ENCODE measurements at places on chromosomes 2 and 18.

DNA sequence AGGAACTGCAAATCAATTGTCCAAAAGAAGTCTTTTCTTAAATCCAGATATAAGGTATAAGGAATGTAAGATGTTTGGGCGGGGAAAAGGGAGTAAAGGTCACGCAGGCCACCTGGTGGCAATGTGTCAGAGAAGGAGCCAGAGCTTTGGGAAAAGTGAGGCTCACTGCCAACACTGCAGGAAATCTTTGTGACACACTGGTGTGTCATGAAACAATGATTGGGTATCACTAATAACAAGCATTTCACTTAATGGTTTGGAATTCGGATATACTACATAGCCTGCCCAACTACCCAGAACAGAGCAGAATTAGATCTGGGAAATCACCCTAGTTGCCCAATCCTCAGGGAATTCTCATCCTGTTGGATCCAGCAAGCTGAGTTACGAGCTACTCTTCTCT lies 61.0 kb downstream of the RBMS1 start:
- DNase-seq = no peak

DNA sequence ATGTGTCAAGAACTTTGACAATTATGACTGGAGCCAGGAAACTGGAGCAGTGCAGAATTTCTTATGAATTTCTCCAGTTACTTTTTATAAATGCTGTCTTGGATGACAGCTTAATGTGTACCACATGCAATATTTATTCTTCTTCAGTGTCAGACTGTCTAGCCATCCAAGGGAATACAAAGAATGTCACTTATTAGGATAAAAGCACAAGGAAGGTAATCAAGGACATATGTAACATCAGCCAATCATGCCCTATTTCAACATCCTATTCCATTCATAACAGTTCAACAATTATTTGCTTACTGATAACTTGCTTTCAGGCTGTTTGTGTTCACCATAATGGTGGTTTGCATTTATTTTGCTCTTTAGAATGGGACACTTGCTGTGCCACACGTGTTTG lies 139.8 kb downstream of the OLA1 start:
- no peak for DNase-seq

DNA sequence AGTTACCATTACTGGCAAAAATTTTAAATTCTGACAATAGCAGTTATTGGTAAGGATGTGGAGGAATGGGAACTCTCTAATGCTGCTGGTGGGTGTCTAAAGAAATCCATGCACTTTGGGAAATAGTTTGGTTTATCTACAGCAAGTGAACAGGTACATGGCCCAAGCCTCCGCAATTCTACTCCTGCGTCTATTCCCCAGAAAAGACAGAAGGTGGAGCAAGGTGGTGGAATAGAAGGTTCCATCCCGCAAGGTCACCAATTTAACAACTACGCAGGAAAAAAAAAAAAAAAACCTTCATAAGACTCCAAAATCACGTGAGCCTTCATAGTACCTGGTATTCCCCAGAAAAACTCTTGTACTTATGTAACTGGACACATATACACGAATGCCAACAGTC lies 6.5 kb downstream of the CFAP65 start:
- DNase-seq = no peak

DNA sequence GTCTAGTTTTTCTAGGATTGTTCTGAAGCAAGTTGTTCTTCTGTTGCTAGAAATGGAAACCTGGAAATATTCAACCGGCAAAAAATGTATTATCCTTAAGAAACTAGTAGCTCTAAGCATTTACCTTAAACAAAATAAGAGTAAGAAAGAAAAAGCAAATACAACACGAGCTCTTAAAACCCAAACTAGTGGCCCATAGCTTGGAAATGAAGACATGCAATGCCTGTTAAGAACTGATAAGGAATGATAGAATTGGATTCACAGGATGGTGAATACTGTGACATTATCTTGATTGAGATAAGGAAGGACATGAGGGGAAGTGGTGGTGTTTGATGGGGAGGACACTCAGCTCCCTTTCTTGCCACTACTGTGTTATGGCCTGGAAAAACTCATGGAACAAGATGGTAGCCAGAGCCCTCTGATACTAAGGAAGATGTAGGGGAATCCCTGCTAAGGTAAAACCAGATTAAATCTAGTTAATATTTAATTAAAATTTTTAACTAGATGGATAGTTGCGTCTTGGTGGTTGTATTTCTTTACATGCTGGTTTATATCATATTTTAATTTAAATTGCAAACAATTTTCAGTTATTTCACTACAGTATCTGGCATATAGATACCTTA lies 193.8 kb downstream of the LPIN1 start:
- no peak for DNase-seq

GRCh38 chr2:240162939-240163714 lies 22.7 kb upstream of the OTOS start:
- no peak for DNase-seq

- DNase-seq = no peak
Observed at GRCh38 chr2:47041063-47041462, 114.0 kb downstream of the STPG4 start.

GRCh38 chr18:35852786-35853185 lies 119.7 kb upstream of the RMP24 start:
- no peak for DNase-seq

DNA sequence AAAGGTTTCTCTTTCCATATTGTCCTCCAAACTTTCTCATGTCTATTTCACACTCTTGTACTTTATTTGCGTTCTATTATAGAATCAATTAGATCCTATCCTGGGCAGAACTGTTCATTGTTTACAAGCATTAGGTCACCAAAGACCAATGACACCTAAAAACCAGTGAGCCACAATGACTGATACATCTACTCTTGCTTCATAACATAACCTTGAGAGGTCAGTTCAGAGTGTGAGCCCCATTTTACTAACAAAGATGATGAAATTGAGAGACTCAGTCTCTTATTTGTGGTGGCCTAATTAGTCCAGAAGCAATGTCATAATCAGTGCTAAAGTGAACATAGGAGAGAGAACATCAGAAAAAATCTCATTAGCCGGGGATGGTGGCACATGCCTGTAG lies 248.9 kb upstream of the RBBP8 start:
- no peak for DNase-seq

- no peak for DNase-seq
Observed at GRCh38 chr2:240436683-240437550, 1.5 kb downstream of the GPC1 start.

DNA sequence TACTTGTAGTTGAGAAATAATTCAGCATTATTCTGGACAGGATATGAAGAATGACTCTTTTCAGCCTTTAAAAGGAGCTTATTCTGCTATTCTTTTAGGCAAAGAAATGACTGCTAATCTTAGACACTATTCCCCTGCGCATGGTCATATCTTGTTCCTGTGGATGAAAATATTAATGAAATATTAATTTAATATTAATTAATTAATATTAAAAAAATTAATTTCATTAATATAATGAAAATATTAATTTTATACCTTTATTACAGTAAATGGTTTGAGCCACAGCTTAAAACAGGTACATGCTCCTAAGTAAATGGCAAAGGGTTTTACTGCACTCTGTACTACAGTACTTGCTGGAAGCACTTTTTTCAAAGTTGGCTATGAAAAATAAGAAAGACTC lies 890.1 kb upstream of the PIK3C3 start:
- DNase-seq = no peak

GRCh38 chr2:101855776-101856175 lies 136.0 kb upstream of the IL1R2 start:
- DNase-seq = no peak

DNA sequence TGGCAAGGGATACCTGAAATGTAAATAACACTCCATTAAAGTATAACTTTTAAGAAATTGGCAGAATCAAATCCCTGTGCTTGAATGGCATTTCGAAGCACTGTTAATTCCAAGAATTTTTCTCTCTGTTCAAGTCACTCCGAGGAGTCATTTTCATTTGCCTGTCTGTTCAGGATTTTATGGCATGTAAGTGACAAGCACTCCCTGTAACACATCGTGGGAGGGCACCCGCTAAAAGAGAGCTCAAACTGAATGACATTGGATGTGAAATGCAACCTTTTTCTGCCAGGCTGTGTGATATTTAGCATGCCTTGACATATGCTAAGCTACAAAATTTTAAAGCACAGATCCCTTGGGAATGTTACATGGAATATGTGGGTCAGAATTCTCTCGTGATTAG lies 339.6 kb downstream of the LRRTM1 start:
- DNase-seq = no peak

- DNase-seq = no peak
Observed at GRCh38 chr2:201432038-201432620, 19.1 kb downstream of the TRAK2 start.

GRCh38 chr2:52629944-52630343 lies 1137.7 kb upstream of the CHAC2 start:
- DNase-seq = no peak

- no peak for DNase-seq
Observed at GRCh38 chr18:58024139-58024538, 19.9 kb upstream of the NEDD4L start.

GRCh38 chr2:149006883-149007543 lies 31.5 kb upstream of the LYPD6B start:
- DNase-seq = no peak

DNA sequence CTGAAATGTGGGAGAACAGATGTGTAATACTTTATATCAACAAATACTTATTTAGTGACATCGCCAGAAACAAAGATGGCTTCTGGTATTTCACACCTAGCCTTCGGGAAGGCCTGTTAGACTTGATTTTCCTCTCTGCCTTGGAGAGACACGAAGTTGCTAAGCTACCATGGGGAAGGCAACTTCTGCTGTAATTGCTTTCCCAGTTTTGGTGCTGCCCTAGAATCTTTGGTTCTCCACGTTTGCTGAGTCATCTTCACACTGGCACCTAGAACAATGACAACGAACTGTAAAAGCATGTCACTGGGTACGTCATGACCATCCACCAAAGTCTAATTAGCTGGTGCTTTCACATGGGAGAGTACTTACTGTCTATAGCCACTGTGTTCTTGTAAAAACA lies 58.7 kb upstream of the ACTR3 start:
- no peak for DNase-seq

GRCh38 chr2:146777181-146777580 lies 1067.6 kb upstream of the ACVR2A start:
- no peak for DNase-seq

DNA sequence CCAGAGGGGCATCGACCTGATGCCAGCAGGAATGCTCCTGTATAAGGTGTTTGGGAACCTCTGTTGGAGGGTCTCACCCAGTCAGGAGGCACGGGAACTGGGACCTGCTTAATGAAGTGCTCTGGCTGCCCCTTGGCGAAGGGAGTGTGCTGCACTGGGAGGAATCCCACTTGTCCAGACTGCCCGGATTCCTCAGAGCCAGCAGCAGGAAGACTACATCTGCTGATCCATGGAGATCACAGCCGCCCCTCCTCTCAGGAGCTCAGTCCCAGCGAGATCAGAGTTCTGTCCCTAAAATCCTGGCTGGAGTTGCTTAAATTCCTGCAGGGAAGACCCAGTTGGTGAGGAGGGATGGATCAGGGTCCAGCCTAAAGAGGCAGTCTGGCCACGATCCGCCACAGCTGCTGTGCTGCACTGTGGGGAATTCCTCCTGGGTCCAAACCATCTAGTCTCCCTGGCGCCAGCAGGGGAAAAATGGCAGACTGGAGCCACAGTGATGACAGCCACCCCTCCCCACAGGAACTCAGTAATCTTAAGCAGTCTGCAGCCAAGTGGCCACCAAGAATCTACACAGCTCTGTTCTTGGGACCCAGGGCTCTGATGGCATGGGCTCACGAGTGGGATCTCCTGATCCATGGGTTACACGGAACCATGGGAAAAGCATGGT lies 76.5 kb upstream of the NRP2 start:
- DNase-seq = no peak

DNA sequence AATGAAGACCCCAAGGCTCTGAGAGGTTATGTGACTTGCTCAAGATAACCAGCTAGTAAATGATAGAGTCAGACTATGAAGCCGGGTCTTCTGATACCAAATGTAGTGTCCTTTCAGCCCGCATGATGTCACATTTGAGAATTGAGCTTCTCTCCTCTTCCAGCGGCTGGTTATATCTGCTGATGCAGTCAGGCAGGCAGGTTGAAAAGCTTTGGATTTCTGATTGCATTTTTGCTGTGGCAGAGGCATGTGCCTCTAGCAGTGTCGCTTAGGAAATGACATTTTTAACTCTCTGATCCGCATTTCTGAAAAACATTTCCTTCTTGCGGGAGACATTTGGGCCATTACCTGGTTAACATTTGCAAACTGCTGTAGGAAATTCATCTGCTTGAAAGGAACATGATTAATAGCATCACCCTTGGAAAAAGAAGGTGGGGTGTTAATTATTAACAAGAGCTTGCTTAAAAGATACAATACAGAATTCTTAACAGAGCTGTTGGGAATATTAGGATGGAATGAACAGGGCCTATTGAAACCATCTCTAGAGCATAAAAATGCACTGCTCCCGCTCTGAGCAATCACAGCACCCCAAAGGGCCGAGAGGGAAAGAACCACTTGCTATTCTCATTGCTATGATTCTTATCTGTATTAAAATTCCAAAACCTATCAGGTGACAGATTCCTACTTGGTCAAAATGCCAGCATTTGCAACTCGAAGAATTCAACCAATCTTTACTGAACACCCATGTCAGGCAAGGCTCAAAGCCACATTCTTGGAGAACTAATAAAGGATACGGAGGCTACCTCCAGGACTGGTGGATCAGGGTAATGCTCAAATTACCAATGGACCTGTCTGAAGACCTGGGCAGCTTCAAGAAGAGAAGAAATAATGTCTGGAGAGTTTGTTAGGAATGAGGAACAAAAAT lies 25.9 kb downstream of the MRO start:
- no peak for DNase-seq

DNA sequence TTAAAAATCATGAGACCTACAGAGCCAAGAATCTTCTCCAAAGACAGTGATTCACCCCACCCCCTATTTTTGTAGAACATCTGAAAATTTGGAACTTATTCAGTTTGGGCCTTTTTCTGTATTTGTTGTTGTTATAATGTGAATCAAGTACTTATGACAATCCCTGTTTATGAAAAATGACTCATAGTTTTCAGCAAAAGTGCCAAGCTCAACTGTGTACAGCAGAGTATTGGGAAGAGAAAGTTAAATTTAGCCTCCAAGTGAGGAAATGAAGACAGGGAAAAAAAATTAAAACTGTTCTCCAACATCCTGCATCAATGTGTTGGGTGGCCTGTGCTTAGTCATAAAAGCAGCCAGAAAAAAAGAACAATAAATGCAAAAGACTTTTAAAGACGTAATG lies 46.2 kb downstream of the LRATD1 start:
- no peak for DNase-seq

DNA sequence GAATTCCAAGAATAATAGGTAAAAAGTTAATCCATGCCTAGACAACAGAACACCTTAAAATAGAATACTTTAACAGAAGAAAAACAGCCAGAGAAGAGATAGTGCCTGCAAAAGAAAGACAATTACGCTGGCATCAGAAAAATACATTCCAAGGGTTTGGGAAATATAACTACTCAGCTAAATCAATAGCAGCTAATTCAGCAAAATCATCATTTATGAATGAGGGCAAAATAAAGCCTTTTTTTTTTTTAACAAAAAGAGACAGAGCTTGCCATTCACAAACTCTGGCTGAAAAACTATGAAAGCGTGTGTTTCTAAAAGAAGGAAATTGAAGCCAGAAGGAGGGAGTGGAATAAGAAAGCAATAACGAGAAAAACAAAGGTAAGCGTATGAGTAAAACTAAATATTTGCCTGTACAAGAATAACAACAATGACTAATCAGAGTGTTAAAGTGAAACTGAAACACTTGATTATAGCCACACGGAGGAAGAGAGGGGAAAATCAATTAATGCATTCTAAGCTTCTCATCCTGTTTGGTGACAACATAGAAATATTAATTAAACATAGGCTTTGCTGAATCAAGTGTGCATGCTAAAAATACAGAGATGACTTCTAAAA lies 90.2 kb downstream of the EHD3 start:
- no peak for DNase-seq

GRCh38 chr2:223383315-223383714 lies 218.8 kb downstream of the SCG2 start:
- DNase-seq = no peak

GRCh38 chr2:123693836-123694235 lies 331.3 kb upstream of the CNTNAP5 start:
- DNase-seq = no peak

Data from SK-N-MC (cell line).